ENCODE measurements at places on chromosomes 5 and 9.
A peak's percentile ranks its signal among the peaks of the same experiment; 100 is the strongest.

- DNase-seq = no peak
These were observed 120.6 kb downstream of the SEMA6A start for GRCh38 chr5:116453988-116454411.

DNA sequence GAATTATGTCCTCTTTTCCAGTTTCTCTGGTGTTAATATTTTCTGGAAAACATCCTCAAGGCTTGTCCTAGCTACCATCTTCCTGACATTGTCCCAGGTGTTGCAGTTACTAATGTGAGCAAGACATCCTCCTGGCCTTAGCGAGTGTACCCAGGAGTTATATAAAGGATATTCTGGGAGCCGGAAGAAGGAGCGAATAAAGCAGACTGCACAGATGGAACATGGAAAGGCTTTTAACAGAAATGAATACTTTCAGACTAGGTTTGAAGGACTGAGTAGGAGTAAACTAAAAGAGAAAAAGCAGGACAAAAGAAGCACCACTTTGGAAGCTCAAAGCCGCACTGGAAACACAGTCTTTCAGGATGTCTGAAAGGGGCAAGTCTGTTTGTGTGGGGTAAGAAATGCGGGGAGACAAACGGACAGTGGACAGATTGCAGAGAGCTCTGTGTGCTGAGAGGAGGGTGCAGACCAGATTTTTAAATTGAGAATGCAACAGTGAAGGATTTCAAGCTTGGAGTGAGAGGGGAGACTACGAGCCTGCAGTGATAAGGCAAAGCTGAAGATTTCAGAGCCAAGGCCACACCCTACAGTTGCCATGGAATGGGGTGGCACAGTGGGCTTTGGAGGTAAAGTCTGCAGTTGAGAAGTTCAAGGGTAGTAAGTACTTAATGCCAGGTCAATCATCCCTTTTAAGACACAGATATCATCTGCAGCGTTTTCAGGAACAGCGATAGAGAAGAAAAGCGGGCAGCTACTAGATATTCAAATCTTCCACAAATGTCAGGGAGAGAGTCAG, 94.1 kb upstream of the TAF11L2 start:
- no peak for DNase-seq

DNA sequence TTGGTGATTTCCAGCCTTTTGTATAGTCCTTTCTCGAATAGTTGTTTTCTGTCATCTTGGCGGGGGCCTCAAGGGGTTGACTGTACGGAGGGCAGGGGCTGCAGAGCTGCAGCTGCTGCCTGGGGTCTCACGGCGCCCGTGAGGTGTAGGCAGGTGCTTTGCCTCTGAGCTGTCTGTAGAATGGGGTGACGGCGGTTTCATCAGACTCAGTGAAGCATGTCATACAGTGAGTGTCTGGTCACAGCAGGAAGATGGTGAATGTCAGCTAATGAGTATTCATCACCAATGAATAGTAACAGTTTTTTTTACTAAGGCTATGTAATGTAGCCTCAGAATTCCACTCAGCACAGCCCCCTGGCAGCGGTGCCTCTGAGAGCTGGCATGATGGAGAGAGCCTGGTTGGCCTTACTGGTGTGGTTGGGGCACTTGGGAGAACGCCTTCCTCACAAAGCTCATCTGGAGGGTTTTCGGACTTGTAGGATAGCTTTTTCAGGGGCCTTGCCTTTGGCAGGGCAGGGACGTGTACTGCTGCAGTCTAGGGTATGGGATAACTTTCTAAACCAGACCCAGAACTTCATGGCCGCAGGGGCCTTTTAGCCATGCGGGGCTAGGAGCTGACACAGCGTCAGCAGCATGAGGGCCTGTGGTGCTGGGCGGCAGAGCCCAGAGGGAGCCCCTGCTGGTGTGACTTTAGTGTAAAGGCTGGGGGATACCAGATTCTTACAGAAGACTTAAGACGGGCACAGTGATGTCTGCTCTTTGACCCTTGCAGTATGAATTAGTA, 15.0 kb downstream of the TENT4A start:
- peak; percentile 78 for DNase-seq

DNA sequence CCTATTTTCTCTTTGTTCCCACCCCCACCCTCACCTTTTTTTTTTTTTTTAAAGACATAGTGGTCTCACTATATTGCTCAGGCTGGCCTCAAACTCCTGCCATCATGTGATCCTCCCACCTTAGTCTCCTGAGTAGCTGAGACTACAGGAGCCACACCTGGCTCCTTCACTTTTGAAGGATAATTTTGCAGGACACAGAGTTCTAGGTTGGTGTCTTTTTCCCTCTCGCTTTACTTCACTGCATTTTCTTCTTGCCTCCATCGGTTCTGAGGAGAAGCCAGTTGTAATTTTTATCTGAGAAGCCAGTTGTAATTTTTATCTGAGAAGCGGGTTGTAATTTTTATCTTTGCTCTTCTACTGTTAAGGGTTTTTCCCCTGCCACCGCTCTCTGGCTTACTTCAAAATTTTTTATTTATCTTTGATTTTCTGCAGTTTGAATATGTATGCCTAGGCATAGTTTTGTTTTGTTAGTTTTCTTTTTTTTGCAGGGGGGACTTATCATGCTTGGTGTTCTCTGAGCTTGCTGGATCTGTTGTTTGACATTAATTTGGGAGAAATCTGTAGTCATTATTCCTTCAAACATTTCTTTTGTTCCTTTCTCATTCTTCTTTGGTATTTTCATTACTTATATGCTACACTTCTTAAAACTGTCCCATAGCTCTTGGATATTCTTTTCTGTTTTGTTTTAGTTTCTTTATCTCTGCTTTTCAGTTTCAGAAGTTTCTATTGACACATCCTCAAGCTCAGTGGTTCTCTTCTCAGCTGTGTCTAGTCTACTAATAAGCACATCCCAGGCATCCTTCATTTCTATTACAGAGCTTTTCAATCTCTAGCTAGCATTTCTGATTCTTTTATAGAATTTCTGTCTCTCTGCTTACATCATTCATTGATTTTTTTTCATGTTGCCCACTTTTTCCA, 148.2 kb upstream of the CHD1 start:
- DNase-seq = no peak

GRCh38 chr9:130137081-130137640, 35.0 kb upstream of the NCS1 start:
- no peak for DNase-seq

DNA sequence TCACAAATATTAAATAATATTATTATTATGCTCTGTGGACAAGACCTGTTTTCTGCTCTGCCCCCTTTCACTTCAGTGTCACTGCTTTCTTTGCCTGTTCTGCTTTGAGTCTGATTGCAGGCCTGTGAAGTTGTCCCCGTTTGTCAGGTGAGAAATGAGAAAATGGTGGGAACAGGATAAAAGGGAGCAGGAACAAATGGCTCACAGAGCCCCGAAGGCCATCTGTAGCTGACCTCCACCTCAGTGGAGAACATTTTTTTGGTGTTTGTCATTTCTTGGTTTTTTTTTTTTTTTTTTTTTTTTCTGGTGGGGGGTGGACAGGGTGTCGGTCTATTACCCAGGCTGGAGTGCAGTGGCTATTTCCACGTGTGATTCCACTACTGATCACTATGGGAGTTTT, 13.2 kb upstream of the S100Z start:
- DNase-seq = no peak
